ENCODE measurements at places on chromosomes 16 and 17.

DNA sequence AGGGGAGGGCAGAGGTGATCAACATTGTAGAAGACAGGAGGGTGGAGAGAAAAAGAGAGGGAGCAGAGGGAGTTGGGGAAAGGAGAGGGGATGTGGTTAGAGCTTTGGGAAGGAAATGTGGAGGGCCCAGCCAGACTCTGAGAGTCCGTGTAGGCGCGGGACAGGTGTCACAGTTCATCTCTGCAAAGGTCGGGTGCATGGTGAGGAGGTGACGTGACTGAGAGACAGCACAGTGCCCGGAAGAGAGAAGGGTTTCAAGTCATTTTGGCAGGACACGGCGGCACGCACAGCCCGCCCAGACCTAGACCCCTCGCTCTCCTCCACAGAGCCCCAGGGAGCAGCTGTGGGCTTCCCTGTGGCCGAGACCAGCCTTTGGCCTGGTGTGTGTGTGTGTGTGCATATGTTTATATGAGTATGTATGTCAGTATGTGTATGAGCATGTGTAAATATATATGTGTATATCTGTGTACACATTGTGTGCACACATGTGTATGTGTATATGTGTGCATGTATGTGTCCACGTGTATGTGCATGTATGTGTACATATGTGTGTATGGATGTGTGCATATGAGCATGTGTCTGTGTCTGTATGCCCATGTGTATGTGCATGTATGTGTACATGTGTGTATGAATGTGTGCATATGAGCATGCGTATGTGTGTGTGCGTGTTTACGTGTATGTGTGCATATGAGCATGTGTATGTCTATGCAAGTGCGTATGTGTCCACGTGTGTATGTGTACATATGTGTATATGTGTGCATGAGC, 104.6 kb downstream of the SEC14L1 start:
- peaks cover 11% of the 10 kb centered on the region for H3K4me1 ChIP-seq
- H3K27me3 ChIP-seq: peaks cover 28% of the 10 kb centered on the region
- H3K27ac ChIP-seq: no peak overlapping the region
- H3K36me3 ChIP-seq: no peaks in the 10 kb centered on the region
- H3K4me3 ChIP-seq: no peak overlapping the region

GRCh38 chr17:3956327-3956957, 7.8 kb downstream of the ATP2A3 start:
- DNase-seq: no peak
- H3K27me3 ChIP-seq: no peaks in the 10 kb centered on the region
- no peak overlapping the region for H3K4me3 ChIP-seq
- peaks cover 86% of the 10 kb centered on the region for H3K36me3 ChIP-seq
- peaks cover 44% of the 10 kb centered on the region for H3K4me1 ChIP-seq

DNA sequence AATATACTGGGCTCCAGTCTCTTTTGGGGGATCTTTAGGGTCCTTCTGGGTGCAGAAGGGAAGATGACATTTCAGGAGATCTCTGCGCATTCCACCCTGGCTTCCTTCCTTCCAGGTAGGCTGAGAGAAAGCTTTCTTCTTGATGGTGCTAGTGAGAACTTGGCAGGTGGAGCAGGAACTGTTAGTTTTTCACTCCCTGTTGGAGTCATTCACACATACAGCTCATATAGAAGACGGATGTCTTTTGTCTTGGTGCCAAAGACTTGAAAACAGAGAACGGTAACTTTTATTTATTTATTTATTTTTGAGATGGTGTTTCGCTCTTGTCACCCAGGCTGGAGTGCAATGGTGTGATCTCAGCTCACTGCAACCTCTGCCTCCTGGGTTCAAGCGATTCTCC, 43.9 kb downstream of the PITPNC1 start:
- no peaks in the 10 kb centered on the region for H3K27me3 ChIP-seq
- H3K36me3 ChIP-seq: no peaks in the 10 kb centered on the region
- DNase-seq: no peak

- no peaks in the 10 kb centered on the region for H3K36me3 ChIP-seq
- no peak for DNase-seq
- H3K27ac ChIP-seq: no peak overlapping the region
- no peaks in the 10 kb centered on the region for H3K4me1 ChIP-seq
- H3K27me3 ChIP-seq: no peaks in the 10 kb centered on the region
- H3K4me3 ChIP-seq: no peak overlapping the region
These were observed 11.0 kb upstream of the KRT17 start for GRCh38 chr17:41635121-41636097.

- no peak for DNase-seq
- H3K27me3 ChIP-seq: no peaks in the 10 kb centered on the region
- peak overlapping the region; percentile 37 for H3K27ac ChIP-seq
- H3K36me3 ChIP-seq: no peaks in the 10 kb centered on the region
These were observed 28.1 kb downstream of the GRIN2C start for GRCh38 chr17:74831444-74832146.

DNA sequence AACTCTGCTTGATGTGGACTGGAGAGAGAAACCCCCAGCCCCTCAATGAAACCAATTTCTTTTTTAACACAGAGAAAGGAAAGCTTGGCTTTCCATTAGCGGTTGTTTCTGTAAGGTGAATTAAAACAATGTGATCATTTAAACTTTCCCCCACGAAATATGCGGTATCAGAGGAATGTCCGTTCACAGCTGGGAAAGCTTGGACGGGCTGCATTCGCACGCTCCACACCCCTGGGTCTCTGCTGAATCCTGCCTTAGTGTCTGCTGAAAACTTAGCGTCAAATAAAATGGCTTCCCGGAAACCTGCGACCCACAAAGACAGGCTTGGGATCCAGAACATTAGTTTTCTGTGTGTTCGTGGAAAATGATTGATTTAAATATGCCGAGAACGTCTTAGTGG, 71.7 kb downstream of the C16orf95 start:
- no peaks in the 10 kb centered on the region for H3K4me1 ChIP-seq
- no peak overlapping the region for H3K4me3 ChIP-seq
- H3K27me3 ChIP-seq: no peaks in the 10 kb centered on the region

DNA sequence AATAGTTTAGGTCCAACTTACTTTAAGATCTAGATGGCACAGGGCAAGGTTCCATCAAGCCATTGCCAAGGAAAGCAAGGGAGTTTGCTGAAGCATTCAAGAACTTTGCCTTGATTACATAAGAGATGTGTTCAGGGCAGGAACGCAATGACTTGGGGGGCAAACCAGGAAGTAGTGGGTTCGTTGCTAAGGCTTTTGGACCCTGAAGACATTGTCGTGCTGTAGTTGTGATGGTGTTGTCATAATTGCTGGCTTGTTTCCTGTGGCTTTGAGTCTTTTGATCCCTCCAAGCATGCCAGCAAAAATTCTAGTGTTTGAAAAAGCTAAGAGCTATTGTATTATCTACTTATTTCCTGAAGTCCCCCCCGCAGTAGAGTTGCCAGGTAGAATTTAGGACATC, 70.7 kb upstream of the HNF1B start:
- H3K27me3 ChIP-seq: peaks cover 10% of the 10 kb centered on the region
- no peak overlapping the region for H3K4me3 ChIP-seq
- no peak overlapping the region for H3K27ac ChIP-seq
- H3K4me1 ChIP-seq: peaks cover 21% of the 10 kb centered on the region
- no peak for DNase-seq

GRCh38 chr16:9660898-9661297, 521.3 kb downstream of the GRIN2A start:
- no peaks in the 10 kb centered on the region for H3K4me1 ChIP-seq
- H3K27me3 ChIP-seq: no peaks in the 10 kb centered on the region
- H3K36me3 ChIP-seq: no peaks in the 10 kb centered on the region

DNA sequence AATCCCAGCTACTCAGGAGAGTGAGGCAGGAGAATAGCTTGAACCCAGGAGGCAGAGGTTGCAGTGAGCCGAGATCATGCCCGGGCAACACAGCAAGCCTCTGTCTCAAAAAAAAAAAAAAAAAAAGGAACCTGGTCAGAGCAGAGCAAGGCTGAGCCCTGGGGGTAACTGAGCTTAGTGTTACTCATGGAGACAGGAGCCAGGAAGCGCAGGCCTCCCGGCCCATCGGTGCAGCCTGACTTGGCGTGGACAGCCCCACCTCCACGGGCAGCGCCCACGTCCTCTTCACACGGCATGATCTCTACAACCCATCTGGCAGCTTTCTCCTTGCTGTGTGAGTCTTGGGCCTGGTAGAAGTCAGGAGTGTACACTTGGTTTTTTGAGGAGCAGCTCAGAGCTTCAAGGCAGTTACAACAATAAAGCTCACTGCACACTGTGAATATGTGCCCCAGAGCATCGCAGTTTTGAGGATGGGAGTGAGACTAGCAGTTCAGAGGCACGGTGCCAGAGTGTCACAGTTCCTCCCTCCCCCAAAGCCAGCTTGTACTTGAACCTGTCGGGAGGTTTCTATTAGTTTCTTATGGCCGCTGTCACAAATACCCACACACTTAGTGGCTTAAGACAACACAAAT, 129.9 kb downstream of the RAP1GAP2 start:
- no peak overlapping the region for H3K27ac ChIP-seq
- no peaks in the 10 kb centered on the region for H3K36me3 ChIP-seq
- no peak overlapping the region for H3K4me3 ChIP-seq
- no peaks in the 10 kb centered on the region for H3K27me3 ChIP-seq
- DNase-seq: no peak

DNA sequence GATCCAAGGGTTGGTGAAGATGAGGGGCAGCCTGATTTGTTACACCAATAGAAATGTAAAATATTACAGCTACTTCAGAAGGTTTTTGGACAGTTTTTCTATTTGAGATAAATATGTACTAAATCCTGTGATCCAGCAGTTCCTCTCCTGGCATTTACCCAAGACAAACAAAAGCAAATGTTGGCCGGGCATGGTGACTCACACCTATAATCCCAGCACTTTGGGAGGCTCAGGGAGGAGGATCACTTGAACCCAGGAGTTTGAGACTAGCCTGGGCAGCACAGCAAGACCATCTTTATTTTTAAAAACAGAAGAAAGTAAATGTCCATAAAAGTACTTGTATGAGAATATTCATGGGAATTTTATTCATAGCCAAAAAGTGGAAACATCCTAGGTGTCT, 64.8 kb upstream of the MRC2 start:
- H3K27ac ChIP-seq: no peak overlapping the region
- H3K4me1 ChIP-seq: no peaks in the 10 kb centered on the region
- H3K27me3 ChIP-seq: no peaks in the 10 kb centered on the region
- DNase-seq: no peak

DNA sequence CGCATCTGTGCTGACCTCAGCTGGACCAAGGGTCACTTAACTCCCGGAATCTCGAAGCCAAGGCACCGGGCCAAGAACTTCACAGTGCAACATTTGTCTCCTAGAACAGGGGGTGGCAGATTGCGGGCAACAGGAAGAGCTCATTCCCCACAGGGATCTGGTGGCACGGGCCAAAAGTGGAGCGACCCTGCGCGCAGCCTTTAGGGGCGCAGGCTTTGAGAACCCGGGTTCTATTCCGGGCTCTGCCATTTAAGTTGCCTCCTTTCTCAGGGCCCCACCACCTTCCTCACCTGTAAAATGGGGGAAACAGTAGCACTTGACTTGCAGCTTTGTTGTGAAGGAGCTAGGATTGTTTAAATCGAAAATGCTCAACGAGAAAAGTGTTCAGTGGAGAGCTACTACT, 651 bp downstream of the SHMT1 start:
- no peaks in the 10 kb centered on the region for H3K27me3 ChIP-seq
- H3K4me3 ChIP-seq: peak overlapping the region; percentile 62
- no peak for DNase-seq

DNA sequence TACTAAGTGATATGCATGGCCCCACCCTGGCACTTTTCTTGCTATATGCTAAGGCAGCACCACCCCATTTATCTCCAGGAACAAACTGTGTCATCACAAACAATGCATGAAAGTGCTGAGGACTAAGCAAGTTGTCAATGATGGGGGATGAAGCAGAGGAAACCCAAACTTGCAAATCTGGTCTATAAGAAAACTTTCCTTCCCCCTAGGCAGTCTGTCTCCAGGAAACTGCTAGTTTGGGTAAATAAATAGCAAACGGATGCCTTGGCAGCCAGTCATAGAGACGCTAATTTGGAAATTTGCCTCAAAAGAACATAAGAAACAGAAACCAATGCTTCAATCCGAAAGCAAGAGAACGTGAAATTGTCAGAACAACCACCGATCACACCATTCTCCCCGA, 5.6 kb upstream of the HSBP1 start:
- H3K27me3 ChIP-seq: no peaks in the 10 kb centered on the region
- H3K36me3 ChIP-seq: no peaks in the 10 kb centered on the region
- H3K4me3 ChIP-seq: peak overlapping the region; percentile 27
- peak overlapping the region; percentile 69 for H3K27ac ChIP-seq
- peaks cover 6% of the 10 kb centered on the region for H3K4me1 ChIP-seq

- H3K4me3 ChIP-seq: no peak overlapping the region
- DNase-seq: peak; percentile 73
- H3K36me3 ChIP-seq: peaks cover 66% of the 10 kb centered on the region
- H3K27me3 ChIP-seq: no peaks in the 10 kb centered on the region
These were observed 132.4 kb upstream of the CHMP6 start for GRCh38 chr17:80859002-80859941.

DNA sequence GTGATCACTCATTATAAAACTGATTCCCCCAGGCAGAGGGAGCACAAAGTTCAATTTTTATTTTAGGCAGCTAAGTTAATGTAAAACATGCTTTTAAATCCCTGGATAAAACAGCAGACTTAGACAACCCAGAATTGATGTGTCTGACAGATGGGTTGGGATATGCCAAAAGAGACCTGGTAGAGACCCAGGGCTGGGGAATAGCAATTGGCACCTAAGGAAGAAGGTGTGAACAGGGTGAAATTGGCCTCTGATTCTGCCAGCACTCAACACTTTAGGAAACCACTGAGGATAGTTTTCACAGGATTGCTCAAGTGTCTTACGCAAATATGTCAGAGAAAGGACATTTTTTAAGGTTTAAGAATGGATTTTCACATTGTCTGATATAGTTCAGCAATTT, 938.2 kb upstream of the CDH8 start:
- no peak overlapping the region for H3K27ac ChIP-seq
- no peaks in the 10 kb centered on the region for H3K27me3 ChIP-seq
- no peak for DNase-seq
- no peaks in the 10 kb centered on the region for H3K36me3 ChIP-seq
- no peak overlapping the region for H3K4me3 ChIP-seq

- no peak overlapping the region for H3K4me3 ChIP-seq
- H3K36me3 ChIP-seq: no peaks in the 10 kb centered on the region
- H3K27ac ChIP-seq: no peak overlapping the region
- H3K27me3 ChIP-seq: no peaks in the 10 kb centered on the region
- no peak for DNase-seq
These were observed 139.8 kb upstream of the CACNG5 start for GRCh38 chr17:66695098-66695497.

- no peak overlapping the region for H3K27ac ChIP-seq
- no peak for DNase-seq
These were observed 444.0 kb downstream of the HS3ST3B1 start for GRCh38 chr17:14744761-14745473.

DNA sequence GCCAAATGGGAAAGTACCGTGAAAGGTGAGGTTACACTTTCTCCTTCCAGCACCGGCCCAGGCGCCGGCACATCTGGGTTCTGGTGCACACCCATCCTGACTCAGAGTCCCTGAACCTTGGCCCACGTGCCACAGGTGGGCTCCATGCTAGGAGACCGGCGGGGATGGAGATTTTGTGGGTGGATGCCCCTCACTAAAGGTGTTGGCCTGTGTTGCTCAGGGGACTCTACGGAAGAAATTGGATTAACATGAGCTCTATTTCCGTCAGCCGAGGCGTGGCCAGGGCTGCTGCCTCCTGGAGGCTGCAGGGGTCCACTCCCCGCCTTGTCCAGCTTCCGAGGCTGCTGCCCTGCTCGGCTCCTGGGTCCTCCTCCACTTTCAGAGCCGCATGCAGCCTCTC, 30.8 kb downstream of the FBXO31 start:
- H3K36me3 ChIP-seq: no peaks in the 10 kb centered on the region
- no peaks in the 10 kb centered on the region for H3K27me3 ChIP-seq
- H3K27ac ChIP-seq: no peak overlapping the region
- no peaks in the 10 kb centered on the region for H3K4me1 ChIP-seq

Measured in spleen (tissue), 13 donors.